ENCODE measurements at places on chromosomes 3 and 15.

DNA sequence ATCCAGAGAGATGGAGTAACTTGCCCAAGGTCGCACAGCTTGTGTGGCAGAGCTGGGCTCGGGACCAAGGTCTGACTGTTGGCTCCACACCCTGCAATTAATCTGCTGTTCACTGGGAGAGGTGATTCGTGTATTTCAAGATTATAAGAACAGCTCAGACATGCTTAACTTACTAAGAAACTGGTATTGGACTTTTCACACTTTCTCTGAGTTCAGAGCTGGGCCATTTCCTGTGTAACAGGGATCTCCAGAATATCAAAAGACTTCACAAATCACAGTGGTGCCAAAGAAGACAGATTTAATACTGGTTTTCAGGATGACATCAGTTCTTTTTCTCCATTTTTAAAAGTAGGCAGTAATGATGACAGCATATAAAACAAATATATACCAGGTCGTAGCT is 156.8 kb upstream of the UBE2E1 start:
- no peak for DNase-seq

DNA sequence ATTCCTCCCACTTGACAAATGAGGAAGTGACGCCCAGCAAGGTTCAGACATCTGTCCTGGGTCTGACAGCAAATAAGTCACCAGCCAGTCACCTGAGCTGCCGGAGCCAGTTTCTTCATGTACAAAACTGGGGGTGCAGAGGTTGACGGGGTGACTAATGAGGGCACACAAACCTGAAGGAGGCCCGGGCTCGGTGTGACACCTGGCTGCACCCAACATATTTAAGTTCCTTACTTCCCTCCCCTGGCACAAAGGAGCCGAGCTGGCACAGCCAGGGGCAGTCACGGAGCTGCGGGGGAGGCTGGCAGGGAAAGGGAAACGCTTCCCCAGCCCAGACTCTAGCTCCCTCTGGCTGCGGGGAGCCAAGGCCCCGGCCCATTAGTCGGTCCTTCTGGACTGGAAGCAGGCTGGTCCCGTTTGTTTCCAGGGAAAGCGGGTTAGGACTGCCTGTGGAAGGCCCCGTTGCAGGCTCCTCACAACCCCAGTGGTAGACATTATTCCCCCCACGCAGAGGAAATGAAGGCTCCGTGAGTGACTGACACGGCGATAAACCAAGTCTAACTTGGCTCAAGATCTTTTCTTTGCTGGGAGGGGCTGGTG is 2.3 kb downstream of the FBXL22 start:
- no peak for DNase-seq

- no peak for DNase-seq
Measured at GRCh38 chr3:4474683-4475490, 7.8 kb upstream of the SUMF1 start.

DNA sequence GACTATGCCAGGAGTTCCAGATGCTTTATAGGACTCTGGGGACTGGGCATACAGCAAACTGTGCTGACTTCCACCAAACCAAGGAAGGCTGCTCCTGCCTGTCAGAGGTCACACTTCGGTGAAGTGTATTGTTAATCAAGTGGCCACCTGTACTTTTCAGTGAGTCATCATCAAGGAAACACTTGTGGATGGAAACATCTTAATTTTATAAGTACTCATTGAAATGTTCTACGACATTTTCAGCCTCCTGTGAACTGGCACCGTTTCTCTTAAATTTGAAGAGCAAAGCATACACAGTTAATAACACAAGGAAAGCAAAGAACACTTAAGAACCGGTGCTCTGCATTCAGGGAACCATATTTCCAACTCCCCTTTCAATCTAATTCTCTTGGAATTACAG is 801.7 kb upstream of the DPPA4 start:
- DNase-seq, result no peak

DNA sequence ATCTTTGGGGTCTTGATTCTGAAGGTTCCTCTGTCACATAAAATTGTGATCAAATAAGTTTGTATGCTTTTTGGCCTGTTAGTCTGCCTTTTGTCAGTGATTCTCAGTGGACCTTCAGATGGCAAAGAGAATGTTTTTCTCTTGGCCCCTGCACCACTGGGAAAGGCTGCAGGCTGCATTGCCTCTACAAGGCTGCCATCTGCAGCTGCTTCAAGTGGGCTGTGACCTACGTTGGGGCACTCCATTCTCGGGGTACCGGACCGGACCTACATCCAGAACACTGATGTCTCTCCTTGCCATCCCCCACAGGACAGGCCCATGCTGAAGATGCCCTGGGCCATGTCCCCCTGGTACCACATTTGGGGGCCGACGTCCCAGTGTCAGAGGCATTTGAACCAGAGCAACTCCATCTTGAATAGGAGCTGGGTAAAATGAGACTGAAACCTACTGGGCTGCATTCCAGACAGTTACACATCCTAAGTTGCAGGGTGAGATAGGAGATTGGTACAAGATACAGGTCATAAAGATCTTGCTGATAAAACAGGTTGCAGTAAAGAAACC is 37.5 kb upstream of the MFGE8 start:
- no peak for DNase-seq

DNA sequence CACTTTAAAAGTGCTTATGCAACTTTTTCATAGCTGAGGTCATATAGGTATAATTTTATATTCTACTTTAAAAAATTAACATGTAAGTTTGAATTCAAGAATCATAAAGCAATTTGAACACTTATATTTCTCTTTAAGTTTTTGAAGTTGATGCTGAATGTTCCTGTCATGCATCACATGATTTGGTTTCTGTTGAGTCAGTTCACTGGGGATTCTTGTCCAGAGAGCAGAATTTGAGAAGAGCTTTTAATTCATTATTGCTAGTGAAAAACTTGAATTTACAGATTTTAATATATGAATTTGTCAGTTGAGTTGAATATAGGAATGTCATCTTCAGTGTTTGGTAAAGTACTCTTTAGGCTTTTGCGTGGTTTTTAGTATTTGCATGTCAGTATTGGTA is 7.9 kb downstream of the SLC25A26 start:
- DNase-seq, result no peak

GRCh38 chr3:53754325-53754724 is 91.9 kb downstream of the CHDH start:
- DNase-seq, result no peak

- no peak for DNase-seq
Measured at GRCh38 chr3:127726894-127727293, 54.1 kb downstream of the ABTB1 start.

- no peak for DNase-seq
Measured at GRCh38 chr15:88664151-88664778, 25.4 kb downstream of the ISG20 start.

DNA sequence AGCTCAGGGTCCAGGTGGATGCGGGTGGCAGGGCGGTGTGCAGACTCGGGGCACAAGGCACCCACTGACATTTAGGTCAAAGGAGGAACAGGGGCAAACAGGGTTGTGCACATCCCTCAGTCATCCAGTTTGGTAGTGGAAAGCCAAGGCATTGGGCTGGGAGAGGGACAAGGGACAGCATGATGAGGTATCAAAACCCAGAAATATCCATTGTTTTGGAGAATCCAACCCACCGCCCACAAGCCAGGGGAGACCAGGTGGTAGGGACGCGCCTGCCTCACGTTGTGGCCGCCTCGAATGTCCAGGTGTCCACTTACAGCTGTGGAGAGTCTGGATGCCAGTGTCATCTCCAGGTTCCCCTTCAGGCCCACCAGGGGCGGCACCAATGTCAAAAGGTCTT is 33.3 kb downstream of the SLC41A3 start:
- DNase-seq, result no peak

DNA sequence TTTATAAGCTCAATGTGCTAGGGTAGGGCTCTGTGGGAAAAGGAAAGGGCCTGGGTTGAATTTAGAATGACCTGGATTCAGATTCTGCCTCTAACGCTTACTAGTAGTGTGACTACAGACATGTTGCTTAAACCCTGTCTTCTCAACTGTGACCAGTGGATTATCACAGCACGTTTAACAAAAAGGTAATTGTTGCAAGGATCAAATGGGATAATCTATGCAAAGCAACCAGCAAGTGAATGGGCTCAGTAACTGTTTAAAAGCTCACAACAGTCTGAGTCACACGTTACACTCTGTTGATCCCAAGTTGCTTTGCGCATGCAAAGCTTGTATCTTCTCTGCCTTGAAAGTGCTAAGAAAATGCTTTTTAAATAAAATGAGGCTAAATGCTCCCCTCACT is 236.5 kb downstream of the IL20RB start:
- DNase-seq, result no peak

DNA sequence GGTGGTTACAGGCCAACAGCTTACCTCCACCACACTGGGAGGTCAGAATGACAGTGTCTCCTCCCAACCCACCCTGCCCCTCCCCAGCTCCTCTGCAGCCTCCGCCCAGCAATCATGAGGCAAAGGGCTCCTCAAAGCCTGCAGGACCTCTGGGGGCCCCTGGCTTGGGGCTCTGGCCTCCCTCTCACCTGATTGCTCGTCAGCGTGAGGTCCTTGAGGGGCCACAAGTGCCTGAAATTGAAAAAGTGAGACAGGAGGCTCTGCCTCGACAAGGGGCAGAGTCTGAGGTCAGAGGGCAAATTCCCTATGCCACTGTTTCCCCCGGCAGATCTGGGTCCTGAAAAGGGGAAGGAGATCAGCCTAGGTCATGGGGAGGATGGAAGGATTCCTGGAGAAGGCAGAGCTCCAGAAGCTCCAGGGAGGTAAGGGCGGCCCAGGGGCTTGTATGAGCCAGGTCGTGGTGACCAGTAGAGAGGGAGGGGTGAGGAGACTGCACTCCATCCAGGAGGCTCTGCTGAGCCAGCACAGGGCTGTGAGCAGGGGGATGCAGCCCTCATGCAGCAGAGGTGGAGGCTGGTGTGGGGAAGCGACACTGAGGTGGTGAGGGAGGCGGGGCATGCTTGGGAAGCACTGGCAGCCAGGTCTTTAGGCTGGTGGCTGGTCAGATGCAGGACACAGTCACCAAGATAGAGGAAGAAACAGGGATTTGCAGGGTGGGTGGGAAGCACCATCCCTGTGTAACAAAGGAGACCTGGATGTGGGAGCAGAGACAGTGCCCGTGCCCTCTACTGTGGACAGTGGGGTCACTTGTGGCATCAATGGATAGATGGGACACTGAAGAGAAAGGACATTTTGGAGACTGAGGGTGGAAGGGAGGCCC is 20.1 kb downstream of the ALS2CL start:
- DNase-seq, result no peak

All from AG04449 (cell line).